ENCODE measurements at places on chromosomes 11 and 22.

DNA sequence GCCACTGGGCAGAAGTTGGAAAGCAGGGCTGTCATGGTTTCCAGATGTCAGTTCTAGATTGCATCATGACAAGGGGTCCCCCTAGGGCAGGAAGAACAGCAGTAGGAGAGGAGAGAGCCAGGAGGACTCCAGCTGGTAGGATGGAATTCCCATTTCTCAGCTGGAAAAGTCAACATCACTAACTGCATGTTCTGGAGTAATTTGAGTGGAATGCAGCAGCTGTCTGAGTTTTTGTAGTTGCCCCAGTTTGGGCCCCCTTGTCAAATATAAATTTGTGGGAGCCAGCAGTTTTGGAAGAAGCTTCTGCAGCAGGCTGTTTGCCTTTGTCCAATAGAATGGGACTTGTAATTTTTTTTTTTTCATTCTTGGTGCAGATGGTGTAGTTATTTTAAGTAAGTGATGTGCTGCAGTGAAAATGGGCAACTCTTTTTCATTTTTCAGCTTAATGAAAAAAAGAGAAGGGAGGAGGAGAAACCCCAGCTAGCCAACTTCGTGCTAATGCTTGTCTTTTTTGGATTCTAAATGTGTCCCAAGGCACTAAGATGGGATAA, 86.9 kb downstream of the LDLRAD3 start:
- no peak for DNase-seq

GRCh38 chr11:33564856-33565453, 135.7 kb downstream of the C11orf91 start:
- DNase-seq = no peak

GRCh38 chr22:20965104-20965887, 1.8 kb upstream of the AIFM3 start:
- DNase-seq = no peak

DNA sequence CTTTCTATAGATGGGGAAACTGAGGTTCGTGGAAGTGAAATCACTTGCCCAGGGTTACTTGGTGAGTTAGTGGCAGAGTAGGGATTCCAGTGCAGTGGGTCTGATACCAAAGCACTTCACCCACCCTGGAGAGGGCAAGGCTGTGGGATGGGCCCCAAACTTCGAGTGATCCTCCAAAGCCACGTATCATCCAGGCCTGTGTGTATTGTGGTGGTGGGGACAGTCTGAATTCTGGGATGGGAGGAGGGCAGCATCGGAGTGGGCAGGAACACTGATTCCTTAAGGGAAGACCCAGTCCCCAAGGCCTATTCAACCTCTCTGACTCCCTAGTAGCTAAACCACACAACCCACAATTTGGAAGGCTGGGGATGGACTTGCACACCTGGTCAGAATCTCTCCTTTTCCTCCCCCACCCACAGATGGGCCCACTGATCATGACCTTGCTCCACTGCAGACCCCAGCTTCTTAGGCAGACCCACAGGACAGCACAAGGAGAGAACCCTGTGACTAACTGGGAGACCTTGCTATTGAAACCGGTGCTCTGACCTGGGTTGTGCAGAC, 11.5 kb downstream of the TMPRSS13 start:
- peak; percentile 55 for DNase-seq

DNA sequence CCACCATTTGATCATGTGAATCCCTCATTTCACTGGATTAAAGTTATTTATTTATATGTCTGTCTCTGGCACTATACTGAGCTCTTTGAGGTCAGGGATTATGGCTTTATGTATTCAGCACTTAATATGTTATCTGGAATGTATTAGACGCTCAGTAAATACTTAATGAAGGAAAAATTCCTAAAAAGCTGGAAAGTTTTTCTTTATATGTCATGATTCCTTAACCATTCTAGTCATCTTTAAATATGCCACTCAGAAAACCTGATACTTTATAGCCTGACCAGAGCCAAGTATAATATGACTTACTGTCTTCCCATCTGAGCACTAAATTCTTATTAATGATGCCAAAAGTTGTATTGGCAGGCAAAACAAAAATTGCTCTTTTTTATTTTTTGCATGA, 27.1 kb downstream of the RNF169 start:
- DNase-seq = no peak
